ENCODE measurements at places on chromosomes 12 and 14.

GRCh38 chr12:105783983-105784947 is 354.5 kb downstream of the NUAK1 start:
- no peak for DNase-seq

DNA sequence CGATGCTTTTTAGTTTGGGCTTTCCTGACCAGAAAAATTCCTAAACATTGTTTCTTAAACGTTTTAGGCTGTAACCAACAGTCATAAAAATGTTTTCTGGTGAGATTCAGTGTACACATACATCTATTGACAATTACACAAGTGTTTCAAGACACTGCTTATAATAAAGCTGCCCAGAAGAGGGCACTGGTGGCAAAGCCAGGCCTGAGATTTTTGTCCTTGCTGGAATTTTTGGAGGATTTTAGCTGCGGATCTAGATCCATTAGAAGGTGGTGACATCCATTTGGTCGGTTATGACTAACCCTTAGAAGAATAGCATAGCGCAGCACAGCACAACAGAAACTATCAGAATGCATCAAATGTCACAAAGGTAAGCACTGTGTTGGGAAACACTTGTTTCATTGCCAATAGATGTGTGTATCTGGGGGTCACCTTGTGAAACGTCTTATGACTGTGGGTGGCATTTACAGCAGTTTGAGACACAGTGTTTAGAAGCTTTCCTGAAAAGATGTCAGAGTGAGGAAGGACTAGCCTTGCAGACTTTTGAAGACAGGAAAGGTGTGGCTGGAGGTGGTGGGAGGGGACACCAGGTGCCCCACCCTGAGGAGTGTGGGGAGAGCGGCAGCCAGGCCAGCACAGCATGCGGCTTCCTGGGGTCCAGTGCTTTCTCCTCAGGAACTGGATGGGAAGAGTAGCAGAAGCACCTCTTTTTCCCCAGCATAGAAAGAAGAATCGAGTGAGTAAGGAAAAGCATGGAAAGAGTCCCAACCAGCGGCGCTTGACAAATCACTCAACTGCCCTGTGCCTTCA is 54.7 kb upstream of the FKBP4 start:
- DNase-seq: no peak

DNA sequence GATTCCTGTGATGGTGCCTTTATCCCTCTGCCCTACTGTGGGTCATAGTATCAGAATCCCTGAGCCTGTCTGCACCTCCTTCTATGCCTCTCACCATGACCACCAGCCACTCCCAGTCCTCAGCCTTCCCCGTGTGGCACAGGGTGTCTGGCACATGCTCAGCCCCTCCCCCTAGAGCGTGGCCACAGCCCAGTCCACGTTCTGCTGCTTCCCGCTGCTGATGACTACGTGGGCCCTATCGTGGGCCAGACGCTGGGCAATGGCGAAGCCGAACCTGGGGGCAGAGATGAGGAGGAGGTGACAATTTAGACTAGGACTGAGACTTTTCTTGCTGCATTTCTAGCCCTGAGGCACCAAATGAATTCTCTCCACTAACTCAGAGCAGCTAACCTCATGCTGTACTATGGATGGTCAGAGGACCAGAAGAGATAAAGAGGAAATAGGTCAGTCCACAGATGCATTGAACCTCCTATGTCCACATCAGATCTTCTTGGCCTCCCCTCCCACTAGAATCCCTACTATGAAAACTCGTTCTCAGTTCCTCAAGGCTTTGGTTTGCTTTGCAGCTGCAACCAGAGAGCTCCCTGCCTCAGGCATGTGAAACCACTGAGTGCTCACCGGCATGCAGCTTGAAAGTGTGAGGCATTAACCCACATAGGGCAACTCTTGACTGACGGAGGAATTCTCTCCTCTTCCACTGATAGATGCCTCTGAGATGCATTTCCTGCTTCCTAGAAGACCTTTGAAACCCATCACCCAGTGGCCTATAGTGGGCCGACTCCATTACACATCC is 126.3 kb upstream of the DHRS4 start:
- no peak for DNase-seq

GRCh38 chr12:96400631-96401075 is 414 bp upstream of the CDK17 start:
- DNase-seq: no peak

DNA sequence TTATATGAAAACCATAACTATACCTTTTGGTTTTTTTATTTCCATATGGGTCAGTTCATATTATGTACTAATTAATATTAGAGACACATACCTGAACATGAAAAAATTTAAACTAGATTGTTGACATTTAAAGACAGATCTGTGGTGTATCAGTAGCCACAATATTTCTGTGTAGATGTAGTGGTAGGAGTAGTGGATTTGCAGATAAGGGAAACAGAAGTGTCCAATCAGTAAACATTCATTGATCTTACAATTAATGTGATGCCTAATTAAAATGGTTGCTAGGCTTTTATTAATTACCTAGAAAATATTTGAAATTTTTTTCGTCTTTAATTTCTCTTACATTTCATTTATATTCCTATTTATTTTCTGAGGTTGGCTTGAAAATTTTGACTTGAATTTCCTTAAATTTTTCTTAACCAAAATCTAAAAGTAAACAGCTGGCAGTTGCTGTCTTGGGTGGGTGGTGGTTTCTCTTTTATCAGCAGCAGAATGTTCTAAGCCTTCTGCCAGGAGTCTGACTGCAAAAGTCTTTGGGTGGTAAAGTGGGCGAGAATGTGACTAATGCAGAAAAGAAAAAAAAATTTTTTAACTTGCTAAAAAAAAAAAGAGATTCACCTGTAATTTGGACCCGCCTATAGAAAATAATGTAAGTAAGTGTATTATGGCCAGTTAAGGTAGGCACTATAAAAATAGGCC is 2.4 kb downstream of the FGFR1OP2 start:
- no peak for DNase-seq

GRCh38 chr14:22233377-22233776 is 355.6 kb downstream of the DAD1 start:
- no peak for DNase-seq

DNA sequence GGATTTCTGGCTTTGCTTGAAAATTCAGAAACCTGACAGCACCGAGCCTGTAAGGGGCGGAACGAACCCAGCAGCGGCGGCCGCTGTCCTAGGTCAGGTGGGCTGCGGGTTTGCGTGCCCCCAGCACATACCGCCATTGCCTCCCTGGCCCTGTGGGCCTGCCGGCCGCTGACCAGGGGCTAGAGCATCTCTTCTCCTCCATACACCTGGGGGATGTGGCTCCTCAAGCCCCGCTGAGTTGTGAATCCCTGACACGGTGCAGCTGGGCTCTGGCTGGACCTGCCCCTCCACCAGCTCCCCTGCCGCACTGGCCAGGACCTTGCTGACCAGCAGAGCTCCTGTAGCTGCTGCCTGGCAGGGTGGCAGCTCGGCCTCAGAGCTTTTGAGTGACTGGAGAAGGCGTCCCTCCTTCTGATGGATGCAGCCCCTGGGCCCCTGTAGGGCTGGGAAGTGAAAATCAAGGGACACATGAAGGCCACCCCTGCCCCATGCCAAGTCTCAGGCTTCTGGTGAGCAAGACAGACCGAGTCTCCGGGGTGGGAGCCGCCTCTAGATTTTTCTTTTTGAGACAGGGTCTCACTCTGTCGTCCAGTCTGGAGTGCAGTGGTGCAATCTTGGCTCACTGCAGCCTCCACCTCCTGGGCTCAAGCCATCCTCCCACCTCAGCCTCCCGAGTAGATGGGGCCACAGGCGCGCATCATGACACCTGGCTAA is 184.9 kb upstream of the SFSWAP start:
- DNase-seq: no peak

DNA sequence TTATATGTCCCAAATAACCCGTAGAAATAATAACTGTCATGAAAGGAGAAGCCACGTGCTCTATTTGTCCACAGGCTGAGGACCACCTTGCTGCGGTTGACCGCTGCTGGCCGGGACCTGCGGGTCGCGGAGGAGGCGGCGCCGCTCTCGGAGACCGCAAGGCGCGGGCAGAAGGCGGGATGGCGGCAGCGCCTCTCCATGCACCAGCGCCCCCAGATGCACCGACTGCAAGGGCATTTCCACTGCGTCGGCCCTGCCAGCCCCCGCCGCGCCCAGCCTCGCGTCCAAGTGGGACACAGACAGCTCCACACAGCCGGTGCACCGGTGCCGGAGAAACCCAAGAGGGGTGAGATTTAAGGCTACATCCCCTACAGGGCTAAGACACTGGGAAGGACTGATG is 21.0 kb downstream of the RPGRIP1 start:
- DNase-seq: peak; percentile 2

GRCh38 chr14:50010752-50011151 is 105.6 kb downstream of the VCPKMT start:
- no peak for DNase-seq

DNA sequence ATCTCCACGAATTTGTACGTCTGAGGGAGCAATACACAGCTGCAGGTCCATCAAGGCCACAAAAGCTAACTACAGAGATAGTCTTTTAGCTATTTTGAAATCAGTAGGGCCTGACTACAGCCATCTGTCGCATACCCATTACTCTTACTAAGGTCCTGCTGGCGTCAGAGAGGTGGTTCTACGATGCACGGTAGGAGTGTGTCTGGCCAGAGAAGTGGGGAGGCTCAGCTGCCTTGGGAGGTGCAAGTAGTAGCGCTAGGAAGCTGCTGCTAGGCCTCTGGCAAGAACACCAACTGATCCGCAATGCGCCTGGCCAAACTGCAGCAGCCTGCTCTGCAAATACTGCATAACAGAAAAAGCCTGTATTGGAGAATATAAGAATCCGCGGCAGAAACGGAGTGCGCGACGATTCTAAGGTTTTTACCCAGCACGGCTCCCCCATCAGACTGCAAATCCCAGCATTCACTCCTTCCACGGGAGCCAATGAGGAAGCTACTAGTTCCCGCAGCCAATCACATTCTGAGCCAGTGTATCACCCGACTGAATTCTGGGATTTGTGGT is 743 bp upstream of the CAND1 start:
- DNase-seq: peak; percentile 88

DNA sequence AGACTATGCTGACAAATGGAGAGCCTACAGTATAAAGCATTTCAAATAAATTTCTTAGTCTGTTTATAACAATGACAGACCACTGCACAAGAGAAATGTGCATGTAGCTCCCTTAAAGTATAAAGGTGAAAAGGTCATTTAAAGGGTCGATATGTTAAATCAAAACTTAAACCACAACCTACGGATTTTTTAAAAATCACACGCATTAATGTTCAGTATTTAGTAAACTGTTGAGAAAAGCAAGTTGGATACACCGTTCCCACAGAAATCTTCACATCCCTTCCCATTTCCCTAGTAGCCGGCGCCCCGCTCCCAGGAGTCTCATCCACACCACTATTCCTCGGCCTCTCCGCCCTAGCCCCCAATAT is 614 bp downstream of the FKBP3 start:
- DNase-seq: no peak

GRCh38 chr12:27572486-27573255 is 48.7 kb downstream of the PPFIBP1 start:
- no peak for DNase-seq

DNA sequence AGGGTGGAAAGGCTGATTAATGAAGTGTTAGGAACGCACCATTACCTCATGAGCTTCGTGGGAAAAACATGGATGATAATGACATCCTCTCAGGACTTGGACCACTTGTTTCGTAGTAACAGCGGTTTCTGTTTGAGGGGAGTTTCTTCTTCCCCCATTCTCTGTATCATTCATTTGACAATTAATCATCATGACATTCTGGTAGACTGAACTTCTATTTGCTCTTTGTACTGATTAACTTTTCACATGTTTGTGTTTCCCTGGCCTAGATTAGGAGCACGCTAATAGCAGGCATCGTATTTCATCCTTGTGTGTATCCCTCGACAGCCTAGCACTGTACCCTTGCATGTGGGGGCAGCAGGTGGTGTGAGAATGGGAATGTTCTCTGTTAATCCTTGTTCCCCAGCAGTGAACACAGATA is 8.0 kb downstream of the LRRC74A start:
- DNase-seq: no peak

DNA sequence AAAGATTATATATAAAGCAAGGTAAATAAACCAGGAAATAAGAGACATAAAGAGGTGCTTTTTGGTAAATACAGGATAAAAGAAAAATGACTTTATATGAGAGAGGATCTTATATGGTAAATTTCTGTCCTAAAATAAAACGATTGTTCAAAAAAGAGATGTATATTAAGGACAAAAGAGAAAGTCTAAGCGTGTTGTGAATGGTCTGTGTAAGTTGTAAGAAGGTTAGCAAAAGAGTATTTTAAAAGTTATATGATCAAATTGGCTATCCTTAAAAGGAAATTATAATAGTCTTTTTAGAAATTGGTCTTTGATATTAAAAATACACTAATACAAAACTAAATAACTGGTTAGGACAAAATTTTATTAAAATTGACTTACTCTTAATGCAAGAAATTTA is 14.1 kb upstream of the ACSM4 start:
- DNase-seq: no peak

GRCh38 chr12:124560146-124560890 is 7.1 kb downstream of the NCOR2 start:
- no peak for DNase-seq
